ENCODE measurements at places on chromosomes 2 and 18.

DNA sequence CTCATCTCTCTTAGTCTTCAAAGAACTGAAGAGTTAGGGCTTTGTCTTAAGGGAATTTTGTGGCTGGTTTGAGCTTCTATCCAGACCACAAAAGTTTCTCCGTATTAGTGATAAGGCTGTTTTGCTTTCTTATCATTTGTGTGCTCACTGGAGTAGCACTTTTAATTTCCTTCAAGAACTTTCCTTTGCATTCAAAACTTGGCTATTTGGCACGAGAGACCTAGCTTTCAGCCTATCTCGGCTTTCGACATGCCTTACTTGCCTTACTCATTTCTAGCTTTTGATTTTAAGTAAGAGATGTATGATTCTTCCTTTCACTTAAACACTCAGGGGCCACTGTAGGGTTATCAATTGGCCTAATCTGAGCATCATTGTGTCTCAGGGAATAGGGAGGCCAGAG, 29.9 kb downstream of the HDHD2 start:
- DNase-seq = no peak

- no peak for DNase-seq
Measured at GRCh38 chr2:238750212-238750904, 97.5 kb upstream of the TWIST2 start.

- DNase-seq = no peak
Measured at GRCh38 chr2:121529439-121530211, 1.1 kb upstream of the RNU4ATAC start.

- no peak for DNase-seq
Measured at GRCh38 chr18:24462838-24463775, 2.7 kb downstream of the HRH4 start.

DNA sequence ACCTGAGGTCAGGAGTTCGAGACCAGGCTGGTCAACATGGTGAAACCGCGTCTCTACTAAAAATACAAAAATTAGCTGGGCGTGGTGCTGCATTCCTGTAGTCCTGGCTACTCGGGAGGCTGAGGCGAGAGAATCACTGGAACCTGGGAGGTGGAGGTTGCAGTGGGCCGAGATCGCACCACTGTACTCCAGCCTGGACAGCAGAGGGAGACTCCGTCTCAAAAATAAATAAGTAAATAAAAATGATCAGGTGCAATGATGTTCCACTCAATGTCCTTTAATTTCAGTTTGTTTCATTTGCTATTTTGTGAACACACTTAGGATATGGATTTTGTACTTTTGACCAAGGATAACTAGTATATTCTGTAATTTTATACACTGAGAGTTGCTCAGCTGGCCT, 9.3 kb downstream of the HADHA start:
- no peak for DNase-seq

- DNase-seq = no peak
Measured at GRCh38 chr2:47179388-47179787, 24.3 kb upstream of the STPG4 start.

GRCh38 chr2:205103699-205104098, 558.4 kb downstream of the PARD3B start:
- DNase-seq = no peak

- DNase-seq = no peak
Measured at GRCh38 chr2:30098266-30099005, 48.4 kb upstream of the YPEL5 start.

DNA sequence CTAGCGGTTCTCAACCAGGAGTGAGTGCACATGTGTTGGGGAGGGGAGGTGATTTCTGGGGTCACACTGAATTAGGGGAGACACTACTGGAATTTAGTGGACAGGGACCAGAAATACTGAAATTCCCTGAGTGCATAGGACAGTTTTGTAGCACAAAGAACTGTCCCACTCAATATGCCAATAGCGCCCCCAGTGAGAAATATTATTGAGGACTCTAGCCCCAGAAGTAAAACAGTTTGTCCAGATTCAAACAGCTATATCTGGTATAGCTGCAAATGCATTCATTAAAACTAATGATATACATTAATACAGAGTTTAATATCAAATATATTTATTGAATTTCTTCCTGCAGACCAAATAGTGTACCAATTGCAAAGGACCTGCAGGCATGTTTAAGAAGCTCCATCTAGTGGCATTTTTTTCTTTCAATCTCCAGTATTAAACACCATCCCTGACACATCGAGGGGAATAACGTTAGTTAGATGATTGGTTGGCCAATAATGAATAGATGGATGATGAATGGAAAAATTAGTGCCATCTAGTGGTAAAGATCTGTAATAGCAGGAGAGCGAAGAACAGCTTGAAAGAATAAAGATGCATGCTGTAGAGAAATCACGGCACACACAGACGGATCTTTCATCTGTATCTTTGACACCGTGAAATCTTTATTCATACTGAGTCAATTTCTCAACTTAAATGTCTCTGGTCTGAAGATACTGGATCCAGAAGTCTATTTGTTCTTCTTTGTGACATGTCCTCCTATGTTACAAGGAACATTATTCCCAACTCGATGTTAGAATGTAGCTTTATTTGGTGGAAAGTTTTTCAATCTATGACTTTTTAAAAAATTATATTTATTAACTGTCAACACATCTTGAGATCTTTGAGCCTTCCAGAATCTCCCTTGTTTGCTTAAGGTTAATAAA, 62.5 kb downstream of the DHRS9 start:
- DNase-seq = peak; percentile 38

DNA sequence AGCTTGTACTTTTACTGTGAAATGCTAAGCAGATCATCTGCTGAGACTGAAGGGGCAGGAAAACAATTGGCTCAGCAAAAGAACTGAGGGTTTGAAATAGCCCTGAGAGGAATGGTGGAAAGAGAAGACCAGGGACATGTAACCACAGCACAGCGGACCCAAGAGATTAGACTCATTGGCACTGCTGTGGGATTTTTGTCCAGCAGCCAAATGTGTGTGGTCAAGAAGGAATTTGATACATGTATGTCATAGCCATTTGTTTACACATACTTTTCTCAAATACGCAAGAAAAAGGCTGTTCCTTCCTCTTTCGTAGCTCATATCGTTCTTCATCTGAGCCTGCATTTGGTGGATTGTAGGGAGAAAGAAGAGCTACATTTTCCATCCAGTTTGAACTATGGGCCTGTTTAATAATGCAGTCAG, 73.8 kb downstream of the TRABD2A start:
- peak; percentile 92 for DNase-seq

- peak; percentile 6 for DNase-seq
Measured at GRCh38 chr2:110931648-110932047, 189.1 kb upstream of the BCL2L11 start.

DNA sequence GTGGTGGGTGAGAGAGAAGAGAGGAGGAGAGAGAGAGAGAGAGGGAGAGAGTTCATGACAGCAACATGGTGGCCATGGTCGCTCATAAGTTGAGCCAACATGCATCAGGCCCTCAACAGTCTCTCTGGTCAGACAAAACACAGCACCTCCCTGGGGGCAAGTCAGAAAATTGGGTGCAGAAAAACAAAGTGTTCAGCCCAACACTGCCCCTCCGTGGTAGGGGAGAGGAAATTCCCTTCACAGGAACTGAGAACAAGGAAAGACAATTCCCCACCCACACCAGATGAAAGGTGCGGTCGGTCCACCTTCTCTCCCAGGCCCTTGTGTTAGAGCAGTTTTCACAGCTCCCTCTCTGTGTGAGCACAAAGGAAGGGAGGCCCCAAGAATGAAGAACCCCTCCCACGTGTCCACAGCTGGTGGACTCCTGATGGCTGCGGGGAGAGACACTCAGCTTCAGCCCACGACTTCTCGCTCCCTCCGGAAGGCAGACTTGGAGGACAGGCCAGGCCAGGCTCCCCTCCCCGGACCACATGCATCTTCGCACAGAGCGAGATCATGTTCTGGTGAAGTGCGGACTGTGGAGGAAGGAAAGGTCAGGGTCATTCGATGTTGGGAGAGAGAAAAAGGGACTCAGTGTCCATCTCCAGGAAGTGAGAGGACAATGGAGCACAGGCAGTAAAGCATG, 181.7 kb downstream of the ANAPC1 start:
- no peak for DNase-seq

DNA sequence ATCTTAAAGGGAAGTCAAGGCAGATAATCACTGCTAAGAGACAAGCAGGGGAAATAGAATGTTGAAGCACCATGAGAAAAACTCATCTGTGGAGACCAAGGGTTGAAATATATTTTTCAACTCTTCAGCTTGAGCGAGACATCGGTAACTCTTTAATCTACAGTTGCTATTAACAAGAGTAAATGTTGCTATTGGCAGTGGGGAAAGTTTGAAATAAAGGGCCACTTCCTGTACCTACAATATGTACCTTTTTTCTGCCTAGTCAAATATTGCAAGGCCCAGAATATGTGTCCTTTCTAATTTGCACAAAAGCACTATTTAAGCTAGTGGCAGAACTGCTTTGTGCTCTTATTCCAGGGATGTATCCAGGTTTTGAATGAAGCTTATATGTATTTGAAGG, 65.8 kb downstream of the EFEMP1 start:
- no peak for DNase-seq

DNA sequence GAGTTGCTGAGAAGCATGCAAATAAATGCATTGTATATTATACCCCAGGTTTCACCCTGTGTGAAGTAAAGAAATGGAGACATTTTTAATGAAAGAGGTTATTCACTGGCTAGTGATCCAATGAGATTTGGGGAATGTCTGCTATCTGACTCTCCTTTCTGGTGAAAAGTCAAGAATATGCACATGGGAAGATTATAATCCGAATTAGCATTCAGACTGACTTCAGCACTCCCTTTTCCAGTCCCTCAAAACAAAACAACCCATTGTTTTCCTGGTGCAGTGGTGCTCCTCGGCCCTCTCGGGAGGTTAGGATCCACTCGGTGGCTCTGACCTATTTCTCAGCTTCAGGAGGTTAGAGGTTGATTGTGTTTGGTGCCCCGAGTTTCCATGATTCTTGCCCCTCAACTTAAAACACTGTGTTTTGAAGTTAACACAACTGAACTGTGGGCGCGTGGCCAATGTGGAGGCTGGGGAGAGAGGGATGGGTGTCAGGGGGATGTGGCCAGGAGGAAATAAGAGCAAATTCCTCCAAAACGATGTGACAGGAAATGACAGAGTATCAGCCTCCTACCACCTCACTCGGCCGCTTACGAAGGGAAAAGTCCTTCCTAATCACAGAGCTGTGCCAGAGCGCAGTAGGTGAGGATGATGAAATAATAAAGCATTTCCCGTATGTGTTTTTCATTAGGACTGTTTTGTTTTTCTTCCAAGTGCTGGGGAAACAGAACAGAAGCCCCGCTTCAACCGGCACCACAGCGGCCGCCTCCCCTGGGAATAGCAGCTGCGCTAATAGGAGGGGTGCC, 440.1 kb downstream of the MTX2 start:
- no peak for DNase-seq

GRCh38 chr18:8322486-8322885, 286.8 kb upstream of the RAB12 start:
- DNase-seq = no peak

GRCh38 chr2:25825238-25825637, 53.0 kb downstream of the ASXL2 start:
- DNase-seq = no peak

DNA sequence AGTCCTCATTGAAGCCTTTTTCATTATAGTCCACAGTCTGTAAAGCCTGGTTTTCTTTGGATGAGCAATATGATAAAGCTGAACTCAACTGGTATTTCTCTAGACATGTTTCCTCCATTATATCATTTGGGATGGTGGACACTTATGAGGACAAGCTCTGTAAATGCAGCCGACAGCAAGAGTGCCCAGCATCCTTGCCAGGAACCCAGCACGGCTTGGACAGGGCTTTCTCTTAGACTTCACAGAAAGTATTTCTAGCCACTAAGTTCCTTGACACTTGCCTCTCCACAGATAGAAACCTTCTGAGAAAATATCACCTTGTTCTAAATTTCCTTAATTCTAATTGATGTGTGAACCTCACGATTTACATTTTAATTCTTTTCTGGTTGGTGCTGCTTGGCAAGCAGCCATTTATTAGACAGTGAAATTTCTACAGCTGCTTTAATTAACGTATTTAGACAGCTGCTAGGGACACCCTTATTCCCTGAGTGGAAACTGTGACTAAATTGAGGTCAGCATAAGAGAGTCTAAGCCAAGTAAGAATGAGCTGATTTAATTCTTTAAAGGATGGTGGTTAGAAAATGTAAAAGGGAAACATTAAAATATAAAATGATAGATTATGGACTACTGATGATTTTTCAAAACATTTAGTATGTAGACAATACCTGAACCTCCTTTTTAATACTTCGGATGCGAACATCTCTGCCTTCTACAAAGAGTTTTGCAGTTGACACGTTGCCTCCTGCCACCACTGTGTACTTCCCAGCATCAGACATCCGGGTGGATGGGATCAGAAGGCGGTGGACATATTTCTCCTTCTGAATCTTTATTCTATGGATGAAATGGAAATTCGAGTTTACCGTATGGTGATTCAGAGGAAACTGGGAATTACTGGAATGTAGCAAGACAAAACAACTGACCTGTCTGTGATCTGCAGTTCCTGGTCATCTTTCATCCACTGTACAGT, 39.8 kb downstream of the TTN start:
- DNase-seq = no peak

- no peak for DNase-seq
Measured at GRCh38 chr2:11154016-11154922, 998 bp upstream of the SLC66A3 start.

DNA sequence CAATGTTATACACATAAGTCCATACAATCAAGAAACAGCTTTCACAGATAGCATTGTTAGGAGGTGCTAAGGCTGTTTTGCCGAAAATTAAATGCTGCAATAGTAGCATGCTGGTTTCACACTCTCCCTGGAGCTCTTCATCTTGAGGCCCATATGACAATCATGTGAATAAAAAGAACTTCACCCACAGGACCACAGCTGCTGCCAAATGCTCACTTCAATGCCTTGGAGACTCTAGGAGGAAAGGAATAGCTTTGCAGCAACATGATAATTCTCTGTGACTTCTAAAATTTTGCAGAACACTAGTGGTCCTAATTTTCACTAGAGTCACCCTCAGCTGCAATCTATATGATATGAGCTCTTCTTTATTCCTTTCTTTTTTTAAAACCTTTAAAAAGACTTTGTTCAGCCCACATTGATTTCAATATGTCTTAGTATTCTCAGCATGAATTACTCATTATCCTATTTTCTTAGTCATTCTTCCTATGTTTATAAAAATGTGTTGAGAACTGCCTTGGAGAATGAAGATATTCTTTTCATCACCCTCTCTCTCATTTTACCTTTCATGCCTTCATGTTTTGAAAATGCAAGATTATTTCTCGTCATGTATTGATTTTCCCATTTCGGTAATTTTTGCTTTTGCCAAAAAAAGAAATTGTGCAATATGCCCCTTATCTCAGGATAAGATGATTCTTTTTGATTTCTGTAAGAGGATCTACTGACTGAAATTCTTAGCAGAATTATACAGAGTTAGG, 108.2 kb downstream of the PDE1A start:
- DNase-seq = no peak

GRCh38 chr2:191636235-191636543, 41.7 kb upstream of the NABP1 start:
- peak; percentile 29 for DNase-seq

- no peak for DNase-seq
Measured at GRCh38 chr2:216385478-216385877, 13.2 kb upstream of the MARCHF4 start.

- DNase-seq = no peak
Measured at GRCh38 chr2:121329786-121330185, 44.8 kb upstream of the TFCP2L1 start.

- no peak for DNase-seq
Measured at GRCh38 chr18:49303379-49303778, 157.1 kb downstream of the DYM start.

GRCh38 chr2:226483143-226483542, 316.5 kb downstream of the IRS1 start:
- no peak for DNase-seq
